ENCODE measurements at places on chromosomes 12 and 14.

DNA sequence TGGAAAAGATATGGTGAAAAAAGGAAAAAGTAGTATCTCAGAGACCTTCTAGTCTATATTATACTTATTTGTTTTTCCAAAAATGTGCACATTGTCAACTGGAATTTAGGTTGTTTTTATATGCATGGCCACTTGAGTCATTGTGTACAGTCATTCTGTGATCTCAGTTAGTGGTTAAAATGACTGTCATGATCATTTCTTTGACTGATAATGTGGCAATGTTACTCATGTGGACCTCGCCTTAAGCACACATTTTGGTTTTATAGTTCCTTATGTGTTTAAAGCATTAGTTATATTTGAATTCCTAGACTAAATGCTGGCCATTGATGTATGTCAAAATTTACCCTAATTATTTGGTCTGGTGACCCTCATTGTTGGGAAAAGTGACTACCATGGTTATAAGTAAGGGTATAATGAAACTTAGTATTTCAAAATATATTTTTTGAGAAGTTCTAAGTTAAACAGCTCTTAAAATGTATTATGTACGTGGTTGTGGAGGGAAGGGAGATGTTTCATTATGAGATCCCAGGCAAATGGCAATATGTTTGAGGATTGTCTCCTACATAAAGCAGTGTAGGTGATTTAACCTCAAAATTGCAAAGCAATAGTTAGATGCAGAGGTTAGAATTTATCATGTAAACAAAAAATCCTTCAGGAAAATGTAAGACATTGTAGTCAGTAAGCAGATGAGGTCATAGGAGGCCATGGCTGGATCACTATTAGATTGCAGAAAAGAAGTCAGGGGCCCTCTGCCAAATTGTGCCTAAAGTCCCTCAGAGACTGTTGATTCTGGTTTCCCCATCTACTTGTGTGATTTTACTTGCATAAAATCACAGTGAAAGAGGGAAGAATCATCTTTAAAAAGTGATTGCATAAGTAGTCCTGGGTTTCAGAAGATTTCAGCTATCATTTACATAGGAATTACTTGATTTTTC is 17.5 kb downstream of the PNMA1 start:
- no peak for ATAC-seq

GRCh38 chr12:127781336-127781735 is 485.6 kb upstream of the TMEM132C start:
- no peak for ATAC-seq

GRCh38 chr14:22469538-22470303 is 119.3 kb downstream of the DAD1 start:
- ATAC-seq, result no peak

DNA sequence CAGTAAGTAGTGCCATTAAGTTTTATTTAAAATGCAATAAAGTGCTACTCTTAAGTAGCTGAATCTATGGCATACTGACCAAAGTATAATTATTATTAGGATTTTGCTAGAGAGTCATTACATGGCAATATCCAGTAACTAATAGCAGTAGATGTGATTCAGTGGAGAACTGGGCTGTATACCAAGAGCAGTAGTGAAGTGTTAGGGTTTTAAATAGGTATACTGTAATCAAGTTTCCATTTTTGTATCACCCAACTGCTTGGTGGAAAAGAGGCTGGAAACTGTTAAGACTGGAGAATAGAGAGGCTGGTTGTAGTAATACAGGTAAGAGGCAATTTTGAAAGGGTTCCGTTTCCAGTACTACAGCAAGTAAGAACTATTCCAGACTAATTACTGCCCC is 13.3 kb upstream of the LLPH start:
- ATAC-seq, result no peak

GRCh38 chr14:91303091-91303923 is 58.8 kb upstream of the GPR68 start:
- ATAC-seq, result peak; percentile 89

GRCh38 chr14:24258548-24259265 is 4.3 kb downstream of the TGM1 start:
- ATAC-seq, result no peak

DNA sequence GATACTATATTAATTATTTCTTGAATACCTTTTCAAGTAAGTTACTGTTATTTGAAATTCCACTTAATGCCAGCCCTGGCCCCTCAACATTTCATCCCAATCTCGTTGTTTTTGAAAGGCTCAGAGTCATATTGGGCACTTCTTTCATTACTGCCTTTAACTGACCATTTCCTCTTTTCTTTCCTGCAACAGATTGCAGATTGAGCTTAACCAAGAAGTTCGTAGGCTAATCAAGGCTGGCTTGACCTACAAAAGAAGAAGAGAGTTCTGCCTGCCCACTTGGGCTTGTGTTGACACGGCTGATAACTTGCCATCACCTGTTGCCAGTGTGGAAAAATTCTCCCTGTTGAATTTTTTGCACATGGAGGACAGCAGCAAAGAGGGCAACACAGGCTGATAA is 91.0 kb downstream of the FLRT2 start:
- ATAC-seq, result no peak

DNA sequence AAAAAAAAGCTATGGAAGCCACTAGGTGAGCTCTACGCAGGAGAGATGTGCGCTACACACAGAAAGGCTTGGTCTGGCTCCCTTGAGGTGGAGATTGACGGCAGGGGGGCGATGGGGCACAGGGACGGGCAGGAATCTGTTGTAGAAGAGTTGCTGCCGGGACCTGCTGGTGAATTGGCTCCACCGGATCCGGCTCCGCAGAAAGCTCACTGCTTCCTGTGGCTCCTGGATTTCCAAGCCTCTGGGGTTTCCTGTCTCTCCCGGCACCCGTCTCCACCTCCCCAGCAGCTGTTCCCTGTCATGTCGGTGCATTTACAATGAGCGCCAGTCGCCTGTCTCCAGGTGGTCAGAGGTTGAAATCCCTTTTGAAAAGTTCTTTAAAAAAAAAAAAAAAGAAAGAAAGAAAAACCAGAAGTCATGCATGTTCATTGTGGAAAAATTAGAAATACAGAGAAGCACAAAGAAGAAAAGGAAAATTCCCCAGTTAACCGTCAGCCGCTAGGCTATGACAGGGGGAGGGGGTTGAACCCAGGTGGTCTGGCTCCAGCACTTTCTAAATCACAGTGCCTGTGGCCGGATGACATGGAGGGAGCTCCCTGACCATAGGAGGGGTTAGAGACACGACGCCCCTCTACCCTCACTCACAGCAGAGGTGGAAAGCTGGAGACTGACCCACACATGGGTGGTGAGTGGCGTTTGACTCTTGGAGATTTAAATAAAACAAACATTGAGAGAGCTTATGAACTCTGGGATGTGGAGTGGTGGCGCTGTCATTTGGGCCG is 20.8 kb downstream of the FAM222A start:
- ATAC-seq, result no peak

DNA sequence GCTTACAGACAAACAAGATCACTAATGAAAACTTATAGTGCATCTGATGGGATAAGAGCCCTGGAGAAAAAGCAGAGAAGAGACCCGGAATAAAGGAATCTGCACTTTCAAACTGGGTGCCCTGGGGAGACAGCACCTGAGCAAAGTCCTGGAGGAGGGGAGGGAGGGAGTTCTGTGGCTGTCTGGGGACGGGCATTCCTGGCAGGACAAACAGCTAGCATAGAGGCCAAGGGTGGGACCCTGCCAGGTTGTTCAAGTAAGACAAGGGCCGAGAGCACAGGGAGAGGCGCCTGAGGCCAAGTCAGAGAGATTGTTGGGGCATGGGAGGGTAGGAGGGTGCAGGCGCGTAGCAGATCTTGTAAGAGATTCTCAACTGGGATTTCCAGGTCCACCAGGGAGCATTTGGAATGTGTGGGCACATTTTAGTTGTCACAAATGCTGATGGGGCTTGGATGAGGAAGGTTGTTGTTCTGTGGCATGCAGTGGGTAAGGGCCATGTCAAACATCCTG is 14.2 kb downstream of the IQSEC3 start:
- ATAC-seq, result no peak

- ATAC-seq, result no peak
Measured at GRCh38 chr14:88348546-88348945, 25.5 kb upstream of the KCNK10 start.
